Vagina (tissue), 2 donors: ENCODE measurements at places on chromosomes 2 and 18. TPM values are rescaled to one million over a fixed set of nuclear protein-coding genes. Genes with fewer than 3 reads are reported as not detected.

The CHRNG gene
- not detected for total RNA-seq

The MARCHF4 gene
- total RNA-seq, result not detected

The SLC14A1 gene
- 3.4 TPM for total RNA-seq

The REG3G gene
- total RNA-seq, result not detected

The TRABD2A gene
- total RNA-seq, result 5.4 TPM

The ERICH2 gene
- not detected for total RNA-seq

The C1QL2 gene
- total RNA-seq, result not detected

The PROM2 gene
- total RNA-seq, result 70.5 TPM
